ENCODE measurements at places on chromosomes 2 and 18.

- no peak for DNase-seq
These were observed 125.5 kb upstream of the SPRED2 start for GRCh38 chr2:65557616-65558573.

- no peak for DNase-seq
These were observed 126.5 kb upstream of the CCDC68 start for GRCh38 chr18:55085557-55086285.

GRCh38 chr18:12076424-12077140, 17.1 kb upstream of the ANKRD62 start:
- DNase-seq: no peak

GRCh38 chr2:62706721-62707521, 1.4 kb downstream of the EHBP1 start:
- no peak for DNase-seq

GRCh38 chr18:8945514-8945913, 157.0 kb upstream of the NDUFV2 start:
- DNase-seq: no peak

- peak; percentile 4 for DNase-seq
These were observed 209.4 kb upstream of the CXCR4 start for GRCh38 chr2:136327162-136327852.

DNA sequence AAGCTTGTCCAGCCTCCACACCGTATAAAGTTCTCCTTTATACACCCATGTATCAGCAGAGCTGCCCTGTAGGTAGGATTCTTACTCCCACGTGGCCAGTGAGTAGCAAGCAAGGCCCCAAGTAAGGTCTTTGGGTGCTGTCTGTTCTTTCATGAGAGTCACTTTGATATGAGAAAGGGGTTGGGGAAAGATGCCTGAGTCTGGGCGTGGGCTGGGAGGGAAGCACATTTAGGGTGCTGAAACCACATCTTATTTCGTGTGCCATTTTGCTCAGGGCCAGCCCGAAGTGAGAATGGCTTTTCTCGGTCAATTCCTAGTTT, 436 bp upstream of the ITPRIPL1 start:
- no peak for DNase-seq

DNA sequence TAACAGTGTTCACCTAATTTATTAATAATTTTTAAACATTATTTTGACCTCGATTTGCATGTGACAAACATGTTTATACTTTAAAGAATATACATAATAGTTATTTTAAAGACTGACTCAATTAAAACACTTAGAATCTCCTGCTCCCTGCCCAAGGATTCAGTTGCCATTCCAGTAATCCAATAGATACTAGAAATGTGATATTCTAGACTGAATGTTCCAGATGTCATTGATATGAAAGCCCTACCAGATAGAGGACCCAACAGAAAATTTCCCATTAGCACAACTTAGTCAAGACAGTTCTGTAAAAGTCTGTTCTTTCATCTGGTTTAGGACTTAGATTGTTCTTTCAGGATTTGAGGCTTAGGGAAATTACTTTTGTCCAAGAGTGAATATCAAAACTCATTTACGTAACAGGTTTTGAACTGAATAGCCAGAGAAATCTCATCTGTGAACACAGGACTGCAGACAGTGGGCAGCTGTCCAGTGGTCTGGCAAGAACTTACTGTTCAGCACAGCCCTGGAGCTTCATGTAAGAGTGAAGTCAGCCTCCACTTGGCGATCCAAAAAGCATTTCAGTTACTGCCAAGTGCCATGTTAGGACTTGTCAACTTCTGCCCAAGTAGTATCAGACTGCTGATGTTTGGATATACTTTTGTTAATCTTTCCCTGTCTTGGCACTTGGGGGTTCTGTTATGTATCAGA, 77.5 kb downstream of the OSBPL6 start:
- DNase-seq: peak; percentile 75

GRCh38 chr2:127155947-127156346, 49.0 kb upstream of the BIN1 start:
- peak; percentile 43 for DNase-seq

GRCh38 chr2:230974096-230974913, 21.6 kb upstream of the SPATA3 start:
- peak; percentile 92 for DNase-seq

DNA sequence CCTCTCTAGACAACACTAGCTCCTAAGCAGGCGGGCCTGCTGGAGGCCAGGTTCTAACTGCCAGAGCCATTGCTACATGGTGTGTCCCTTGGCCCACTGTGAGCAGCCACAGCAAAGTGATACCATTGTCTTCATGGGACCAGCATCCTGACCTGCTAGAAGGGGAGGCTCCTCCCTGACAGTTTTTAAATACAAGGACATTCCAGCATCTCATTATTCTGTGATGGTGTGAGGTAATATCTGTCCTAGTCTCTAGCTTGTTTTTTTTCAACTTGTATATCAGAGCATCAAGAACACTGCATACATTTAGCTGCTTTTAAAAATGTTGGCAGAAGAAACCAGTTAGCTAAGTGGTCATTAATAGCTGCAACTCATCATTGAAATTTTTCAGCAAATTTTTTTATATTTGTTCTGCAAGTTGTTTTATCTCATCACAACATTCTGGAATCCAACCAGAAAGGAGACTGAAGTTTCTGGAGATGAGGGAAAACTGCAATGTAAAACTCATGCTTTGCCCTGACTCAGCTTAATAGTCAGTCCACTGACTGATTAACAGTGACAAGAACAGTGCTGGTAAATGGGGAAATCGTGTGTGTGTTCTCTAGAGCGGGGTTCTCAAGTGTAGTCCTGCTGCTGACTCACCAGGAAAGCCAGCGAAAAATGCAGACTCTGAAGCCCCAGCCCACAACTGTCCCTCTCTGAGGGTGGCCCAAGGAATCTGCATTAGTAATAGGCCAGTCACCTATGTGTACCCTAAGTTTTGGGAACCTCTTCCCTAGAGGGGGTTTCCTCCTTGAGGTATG, 17.8 kb downstream of the MAPRE3 start:
- peak; percentile 59 for DNase-seq

DNA sequence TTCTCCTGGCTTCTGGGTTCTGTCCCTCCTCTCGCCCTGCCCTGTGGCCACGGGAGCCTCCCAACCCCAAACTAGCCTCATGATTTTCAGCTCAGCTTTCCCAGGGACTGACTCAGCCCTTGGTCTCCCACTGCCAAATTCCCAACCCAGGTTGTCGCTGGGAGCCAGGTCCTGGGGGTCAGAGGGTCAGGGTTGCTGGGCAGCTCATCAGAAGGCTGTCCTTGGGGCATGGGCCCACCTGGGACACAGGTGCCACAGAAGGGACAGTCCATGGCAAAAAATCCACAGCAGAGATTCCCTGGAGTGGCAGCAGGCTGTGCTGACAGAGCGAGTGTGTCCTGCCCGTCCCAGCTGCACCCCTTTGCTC, 180.4 kb downstream of the TWIST2 start:
- DNase-seq: no peak

- peak; percentile 7 for DNase-seq
These were observed 650.5 kb downstream of the GALR1 start for GRCh38 chr18:77899972-77900754.

GRCh38 chr2:228507870-228508269, 326.4 kb upstream of the SPHKAP start:
- no peak for DNase-seq

DNA sequence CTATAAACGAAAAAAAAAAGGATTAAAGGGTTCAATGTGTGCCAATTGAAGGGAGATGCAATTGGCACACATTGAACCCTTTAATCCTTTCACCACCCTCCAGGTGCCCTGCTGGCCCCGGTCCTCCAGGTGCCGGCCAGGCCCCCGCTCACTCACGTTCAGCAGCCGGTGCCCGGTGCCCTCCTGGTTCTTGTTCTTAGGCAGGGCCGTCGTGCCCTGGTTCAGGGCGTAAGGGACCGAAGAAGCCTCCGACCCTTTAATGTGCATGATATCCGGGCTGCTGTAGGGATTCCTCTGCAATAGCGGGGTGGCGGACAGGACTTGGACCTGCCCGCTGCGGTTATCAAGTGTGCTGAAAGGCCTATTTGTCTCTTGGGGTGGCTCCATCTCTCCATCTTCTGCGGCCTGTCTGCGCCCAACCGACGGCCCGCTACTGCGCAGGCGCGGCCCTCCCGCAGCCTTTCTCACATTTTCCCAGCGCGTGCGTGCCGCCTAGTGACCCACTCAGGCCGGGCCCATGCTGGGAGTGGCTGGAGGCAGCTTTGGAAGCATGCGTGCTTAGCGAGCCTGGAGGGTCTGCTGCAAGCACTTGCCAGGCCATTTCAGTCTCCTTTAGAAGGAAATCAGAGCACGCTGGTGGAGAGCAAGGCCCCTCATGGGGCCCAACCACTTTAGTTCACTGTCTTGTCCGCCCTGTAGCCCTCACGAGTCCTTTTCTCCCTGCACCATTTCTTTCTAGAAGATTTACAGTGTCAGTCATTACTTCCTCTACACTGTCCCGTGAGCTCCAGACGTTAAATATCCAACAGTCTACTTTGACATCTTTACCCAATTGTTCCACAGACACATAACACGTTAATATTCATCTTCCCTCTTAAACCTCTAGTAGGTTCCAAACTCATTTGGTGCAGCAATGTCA, 24.3 kb downstream of the TMEM237 start:
- DNase-seq: peak; percentile 76

DNA sequence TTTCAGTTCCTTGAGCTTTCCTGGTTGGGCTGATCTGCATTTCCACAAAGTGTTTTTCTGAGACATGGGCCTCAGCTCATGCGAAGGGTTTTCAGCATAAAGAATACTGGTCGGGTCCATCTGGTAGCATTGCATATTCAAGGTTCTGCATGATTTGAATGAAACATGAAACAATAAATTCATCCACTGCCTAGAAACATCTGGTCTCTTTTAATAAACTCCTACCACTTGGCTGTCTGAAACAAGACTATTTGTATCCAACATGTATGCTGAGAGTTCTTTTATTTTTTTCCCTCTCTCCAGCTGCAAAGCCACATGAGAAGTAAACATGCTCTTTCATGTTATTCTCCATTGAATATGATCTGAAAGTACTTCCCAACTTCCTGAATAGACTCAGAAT, 314.9 kb upstream of the SOX11 start:
- DNase-seq: no peak

- no peak for DNase-seq
These were observed 135.9 kb upstream of the SIX3 start for GRCh38 chr2:44805401-44806235.

DNA sequence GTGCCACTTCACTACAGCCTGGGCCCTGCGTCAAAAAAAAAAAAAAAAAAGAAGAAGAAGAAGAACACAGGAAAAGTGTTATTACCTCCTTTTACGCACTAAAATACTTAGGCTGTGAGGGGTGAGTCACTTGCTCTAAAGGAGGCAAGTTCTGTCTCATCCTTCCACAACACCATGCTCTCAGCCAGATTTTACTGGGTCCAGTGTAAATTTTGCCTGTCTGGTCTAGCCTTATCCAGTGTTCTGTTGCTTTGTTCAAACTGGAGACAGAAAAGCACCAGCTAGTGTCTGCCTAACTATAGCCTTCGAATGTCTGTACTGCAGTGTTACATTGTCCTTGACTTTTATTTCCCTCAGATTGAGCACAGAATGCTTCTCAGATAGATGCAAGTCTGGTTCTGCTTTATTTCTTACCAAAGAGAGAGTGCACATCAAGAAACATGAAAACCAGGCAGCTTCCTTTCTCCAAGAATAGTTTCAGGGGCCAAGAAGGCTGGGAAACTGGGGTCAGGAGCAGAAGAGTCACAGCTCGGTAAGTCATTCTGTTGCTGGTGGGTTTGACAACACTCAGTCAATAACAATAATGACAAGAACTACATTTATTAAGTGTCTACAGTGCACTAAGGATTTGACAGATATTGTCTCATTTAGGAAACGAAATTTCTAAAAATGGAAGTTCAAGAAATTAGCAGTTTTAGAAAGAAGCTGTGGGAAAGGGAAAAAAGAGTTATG, 3.1 kb upstream of the MSGN1 start:
- DNase-seq: peak; percentile 22

GRCh38 chr2:170744248-170745002, 25.8 kb upstream of the ERICH2 start:
- DNase-seq: no peak

DNA sequence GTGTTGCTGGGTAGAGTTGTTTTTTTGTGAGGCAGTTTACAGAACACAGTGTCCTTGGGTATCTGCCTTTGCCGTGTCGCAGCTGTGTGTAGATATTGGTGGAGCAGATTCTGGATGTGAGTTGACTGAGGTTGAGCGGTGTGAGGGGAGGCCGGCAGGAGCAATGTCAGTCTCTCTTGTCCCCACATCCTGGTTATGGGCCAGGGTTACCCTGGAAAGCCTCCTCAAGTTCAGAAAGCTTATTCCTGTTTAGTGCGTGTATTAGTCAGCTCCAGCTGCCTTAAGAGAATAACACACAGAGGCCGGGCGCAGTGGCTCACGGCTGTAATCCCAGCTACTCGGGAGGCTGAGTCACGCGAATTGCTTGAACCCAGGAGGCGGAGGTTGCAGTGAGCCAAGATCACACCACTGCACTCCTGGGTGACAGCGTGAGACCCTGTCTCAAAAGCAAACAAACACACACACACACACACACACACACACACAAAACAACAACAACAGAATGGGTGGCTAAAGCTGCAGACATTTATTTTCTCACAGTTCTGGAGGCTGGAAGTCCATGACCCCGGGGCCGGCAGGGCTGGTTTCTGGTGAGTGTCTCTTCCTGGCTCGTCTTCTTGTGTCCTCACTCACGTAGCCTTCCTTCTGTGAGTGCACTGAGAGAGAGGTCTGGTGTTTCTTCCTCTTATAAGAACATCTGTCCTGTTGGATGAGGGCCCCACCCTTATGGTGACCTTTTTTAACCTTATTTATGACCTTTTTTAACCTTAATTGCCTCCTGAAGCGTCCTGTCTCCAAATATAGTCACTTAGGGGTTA, 5.1 kb downstream of the NCK2 start:
- peak; percentile 70 for DNase-seq

DNA sequence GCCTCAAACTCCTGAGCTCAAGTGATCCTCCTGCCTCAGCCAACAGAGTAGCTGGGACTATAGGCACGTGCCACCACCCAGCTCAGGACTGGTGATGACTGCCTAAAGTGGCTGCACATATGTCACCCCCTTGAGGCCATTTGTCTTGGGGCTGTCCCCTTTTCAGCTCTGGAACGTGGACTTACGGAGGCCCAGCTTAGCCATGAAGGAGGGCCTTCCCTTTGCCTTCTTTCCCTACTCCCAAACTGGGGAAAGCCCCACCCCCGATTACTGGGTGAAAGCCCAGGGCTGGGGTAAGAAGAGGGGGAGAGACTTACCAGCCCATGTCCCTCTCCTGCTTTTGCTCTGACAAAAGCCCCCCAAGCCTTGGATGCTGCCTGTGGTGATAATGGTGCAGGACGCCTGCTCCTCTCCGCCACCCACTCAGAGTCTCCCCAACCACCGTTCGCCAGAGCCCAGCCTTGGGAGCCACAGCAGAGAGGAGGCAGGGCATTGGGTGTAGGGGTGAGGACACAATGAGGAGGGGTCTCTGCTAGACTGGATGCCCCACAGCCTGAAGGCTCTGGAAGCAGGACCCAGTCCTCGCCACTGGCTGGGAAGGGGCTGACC, 2.5 kb upstream of the DUSP2 start:
- DNase-seq: no peak

Measured in astrocyte of the spinal cord (primary cell).